ENCODE measurements at places on chromosomes 16 and 17. TPM values are rescaled to one million over a fixed set of nuclear protein-coding genes. Genes with fewer than 3 reads are reported as not detected.

CCL14 gene
- total RNA-seq: not detected

ENO3 gene
- total RNA-seq: 21.3 TPM

BIRC5 gene
- 192 TPM for total RNA-seq

CDH8 gene
- not detected for total RNA-seq

TBC1D26 gene
- total RNA-seq: not detected

TBX4 gene
- 1.7 TPM for total RNA-seq

PRSS22 gene
- not detected for total RNA-seq

CRISPLD2 gene
- 0.84 TPM for total RNA-seq

ALDOA gene
- total RNA-seq: 1,917 TPM

TMC7 gene
- 1.6 TPM for total RNA-seq

MFAP4 gene
- total RNA-seq: not detected

SEZ6 gene
- total RNA-seq: not detected

METTL16 gene
- total RNA-seq: 25.4 TPM

TNRC6C gene
- 2.2 TPM for total RNA-seq
